ENCODE measurements at places on chromosomes 13 and 19.

DNA sequence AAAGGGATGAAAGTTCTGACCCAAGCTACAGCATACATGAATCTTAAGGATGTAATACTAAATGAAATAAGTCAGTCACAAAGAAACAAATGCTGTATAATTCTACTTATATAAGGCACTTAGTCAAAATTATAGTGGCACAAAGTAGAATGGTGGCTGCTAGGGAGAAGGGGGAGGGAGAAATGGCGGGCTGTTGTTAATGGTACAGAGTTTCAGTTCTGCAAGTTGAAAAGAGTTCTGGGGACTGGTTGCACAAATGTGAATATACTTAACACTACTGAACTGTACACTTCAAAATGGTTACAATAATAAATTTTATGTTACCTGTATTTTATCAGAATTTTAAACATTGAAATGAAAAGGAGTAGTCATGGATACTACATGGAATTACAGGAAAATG, 48.9 kb upstream of the CLDN10 start:
- no peak for DNase-seq

GRCh38 chr19:18044825-18045304, 36.9 kb downstream of the ARRDC2 start:
- no peak for DNase-seq

DNA sequence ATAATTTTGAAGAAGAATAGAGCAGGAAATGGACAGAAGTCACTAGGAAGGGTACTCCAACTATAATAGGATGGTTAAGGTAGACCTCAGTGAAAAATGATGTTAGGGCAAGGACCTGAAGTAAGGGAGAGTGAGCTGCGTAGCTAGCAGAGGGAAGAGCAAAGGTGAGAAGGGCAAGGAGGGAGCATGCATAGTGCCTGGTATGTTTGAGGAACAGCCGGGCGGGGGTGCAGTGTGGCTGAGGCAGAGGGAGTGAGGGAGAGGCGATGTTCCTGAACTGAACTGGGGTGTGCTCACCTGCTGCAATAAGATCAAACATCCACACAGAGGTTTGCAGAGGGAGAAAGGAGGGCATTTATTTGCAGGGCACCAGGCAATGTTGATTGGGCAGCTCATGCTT, 110.4 kb downstream of the DNAJC15 start:
- no peak for DNase-seq

DNA sequence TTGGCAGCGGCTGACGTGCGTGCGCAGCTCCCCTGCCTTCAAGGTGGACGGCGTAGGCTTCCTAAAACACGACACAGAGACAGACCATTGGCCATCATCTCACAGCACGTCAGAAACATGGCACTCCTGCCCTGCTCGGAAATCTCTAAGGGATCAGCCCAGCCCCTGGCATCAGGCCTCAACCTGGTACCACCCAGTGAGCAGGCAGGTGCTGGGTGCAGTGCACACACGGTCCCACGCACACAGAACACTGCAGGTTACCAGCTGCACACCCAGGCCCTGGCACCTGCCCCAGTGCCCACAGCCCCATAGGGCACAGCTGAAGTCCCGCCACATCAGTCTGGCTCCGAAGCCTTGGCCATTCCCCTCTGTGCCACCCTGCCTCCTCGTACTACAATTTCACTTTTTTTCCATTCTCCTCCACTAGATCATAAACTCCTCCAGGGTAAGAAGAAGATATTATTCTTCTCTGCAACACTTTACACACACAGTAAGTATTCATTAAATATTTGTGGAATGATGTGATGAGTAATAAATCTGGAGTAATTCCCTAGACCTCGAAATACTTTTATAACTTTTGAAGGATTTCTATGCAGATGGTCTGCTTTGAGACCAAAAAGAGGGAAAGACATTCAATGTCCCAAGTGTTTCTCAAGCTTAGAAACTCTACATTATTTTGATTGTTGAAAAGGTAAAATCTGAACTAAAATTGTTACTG, 156.4 kb downstream of the COL4A1 start:
- no peak for DNase-seq

DNA sequence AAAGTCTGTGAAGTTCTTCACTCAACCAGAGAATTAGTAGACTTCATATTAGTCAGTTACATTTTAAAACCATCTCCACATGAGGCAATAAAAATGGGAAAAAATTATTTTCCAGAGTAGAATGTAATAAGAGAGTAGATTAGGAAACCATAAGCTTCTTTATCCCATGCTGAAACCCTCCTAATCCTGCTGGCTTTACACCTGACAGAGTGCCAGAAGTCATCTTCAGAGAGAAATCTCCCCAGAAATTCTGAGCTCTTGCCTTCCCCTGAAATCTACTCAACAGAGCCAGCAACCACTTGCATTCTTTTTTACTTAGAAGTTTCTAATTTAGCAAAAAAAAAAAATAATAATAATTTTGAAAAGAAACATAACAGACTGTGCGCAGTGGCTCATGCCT, 279.9 kb downstream of the NHLRC3 start:
- DNase-seq, result no peak

DNA sequence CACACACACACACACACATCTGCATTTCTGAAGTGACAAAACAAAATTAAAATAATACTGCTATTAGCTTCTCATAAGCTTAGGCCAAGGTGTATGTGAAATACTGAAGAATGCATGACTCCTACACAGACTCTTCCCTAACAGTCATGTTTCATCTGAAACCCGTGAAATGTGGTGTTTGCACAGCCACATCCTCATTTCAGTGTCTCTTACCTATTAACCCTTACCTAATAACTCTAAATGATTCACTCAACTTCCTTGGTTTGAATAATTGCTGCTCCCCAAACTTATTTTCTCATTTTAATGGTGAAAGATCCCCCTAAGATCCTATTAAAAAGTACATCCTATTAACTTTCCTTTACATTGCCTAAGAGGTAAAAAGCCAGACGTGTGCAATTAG, 117.6 kb downstream of the MIPEP start:
- DNase-seq, result no peak

DNA sequence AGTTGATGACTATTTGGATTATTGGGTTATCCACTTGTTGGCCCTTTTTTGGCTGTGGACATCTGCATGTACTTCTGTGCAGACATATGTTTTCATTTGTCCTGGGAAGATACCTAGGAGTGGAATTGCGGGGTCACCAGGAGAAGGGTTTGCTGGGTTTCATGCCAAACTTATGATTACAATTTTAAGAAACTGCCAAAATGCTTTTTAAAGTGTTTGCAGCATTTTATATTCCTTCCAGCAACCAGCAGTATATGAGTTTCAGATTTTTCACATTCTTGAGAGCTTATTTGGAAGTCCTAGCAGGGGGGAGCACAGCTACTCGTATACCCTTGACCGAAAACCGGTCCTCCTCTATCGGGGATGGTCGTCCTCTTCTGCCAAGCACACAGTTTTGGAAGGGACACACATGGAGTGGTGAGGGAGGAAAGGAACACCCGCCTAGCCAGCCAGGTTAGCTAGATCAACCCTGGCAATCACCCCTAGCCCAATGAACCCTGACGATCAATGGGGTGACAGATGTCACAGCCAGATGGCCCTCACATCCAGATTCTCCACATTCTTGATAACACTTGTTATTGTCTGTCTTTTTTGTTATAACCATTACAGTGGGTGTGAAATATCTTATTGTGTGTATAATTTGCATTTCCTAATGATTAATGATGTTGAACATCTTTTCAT, 26.7 kb upstream of the RNF113B start:
- no peak for DNase-seq

GRCh38 chr13:102677122-102677521, 17.7 kb downstream of the METTL21C start:
- DNase-seq, result no peak

DNA sequence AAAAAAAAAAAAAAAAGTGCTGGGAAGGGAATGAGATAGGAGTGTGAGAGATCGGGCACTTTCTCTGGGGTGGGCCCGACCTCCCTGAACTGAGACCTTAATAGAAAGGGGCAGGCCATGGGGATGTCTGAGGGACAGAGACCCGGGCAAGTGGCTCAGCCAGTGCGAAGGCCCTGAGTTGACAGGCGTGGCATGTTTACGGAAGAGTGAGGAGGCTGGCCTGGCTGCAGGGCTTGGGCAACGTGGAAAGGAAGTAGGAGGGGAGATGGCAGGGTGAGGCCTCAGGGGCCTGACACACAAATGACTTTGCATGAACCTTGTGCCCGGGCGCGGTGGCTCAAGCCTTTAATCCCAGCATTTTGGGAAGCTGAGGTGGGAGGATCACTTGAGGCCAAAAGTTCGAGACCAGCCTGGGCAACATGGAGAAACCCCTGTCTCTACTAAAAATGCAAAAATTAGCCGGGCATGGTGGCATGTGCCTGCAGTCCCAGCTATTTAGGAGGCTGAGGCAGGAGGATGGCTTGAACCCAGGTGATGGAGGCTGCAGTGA, 13.9 kb downstream of the FCHO1 start:
- DNase-seq, result no peak

- DNase-seq, result no peak
Observed at GRCh38 chr13:33543089-33543459, 257.5 kb upstream of the STARD13 start.

- DNase-seq, result no peak
Observed at GRCh38 chr13:85509512-85509911, 289.7 kb downstream of the SLITRK6 start.

DNA sequence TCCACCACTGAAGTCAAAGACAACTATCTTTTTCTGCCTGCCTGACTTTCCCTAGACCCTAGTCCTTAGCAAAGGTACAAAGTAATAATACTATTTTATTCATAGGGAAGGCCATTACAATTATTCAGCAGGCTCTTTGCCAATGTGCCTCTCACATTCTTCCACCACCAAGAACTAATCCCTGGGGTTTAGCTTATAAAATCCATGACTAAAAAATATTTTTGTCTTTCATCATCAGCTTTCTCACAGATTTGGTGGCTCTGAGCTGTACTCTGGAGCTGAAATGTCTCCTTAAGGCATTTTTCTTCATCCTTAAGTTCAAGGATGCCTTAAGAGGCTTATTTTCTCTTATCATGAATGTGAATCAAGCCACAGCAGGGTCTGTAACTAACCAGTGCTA, 96.1 kb downstream of the OXGR1 start:
- no peak for DNase-seq

- no peak for DNase-seq
Observed at GRCh38 chr19:16327501-16327900, 2.9 kb downstream of the KLF2 start.

GRCh38 chr19:56124578-56124977, 3.5 kb upstream of the ZNF787 start:
- no peak for DNase-seq

DNA sequence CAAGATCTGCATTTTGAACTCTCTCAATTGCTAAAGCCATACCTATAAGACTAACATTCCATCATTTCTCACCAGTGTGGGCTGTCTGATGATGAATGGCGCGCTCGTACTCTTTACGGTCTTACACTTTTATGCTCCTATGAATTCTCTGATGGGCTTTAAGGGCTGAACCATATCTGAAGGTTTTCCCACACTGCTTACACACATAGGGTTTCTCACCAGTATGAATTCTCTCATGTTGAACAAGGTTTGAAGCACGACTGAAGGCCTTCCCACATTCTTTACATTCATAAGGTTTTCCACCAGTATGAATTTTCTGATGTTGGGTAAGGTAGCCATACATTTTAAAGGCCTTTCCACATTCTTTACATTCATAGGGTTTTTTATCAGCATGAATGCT, 18.8 kb upstream of the ZNF607 start:
- no peak for DNase-seq

All from neural crest cell (in vitro differentiated cells).